Amniotic stem cell (primary cell): ENCODE measurements at places on chromosomes 16 and 17.

DNA sequence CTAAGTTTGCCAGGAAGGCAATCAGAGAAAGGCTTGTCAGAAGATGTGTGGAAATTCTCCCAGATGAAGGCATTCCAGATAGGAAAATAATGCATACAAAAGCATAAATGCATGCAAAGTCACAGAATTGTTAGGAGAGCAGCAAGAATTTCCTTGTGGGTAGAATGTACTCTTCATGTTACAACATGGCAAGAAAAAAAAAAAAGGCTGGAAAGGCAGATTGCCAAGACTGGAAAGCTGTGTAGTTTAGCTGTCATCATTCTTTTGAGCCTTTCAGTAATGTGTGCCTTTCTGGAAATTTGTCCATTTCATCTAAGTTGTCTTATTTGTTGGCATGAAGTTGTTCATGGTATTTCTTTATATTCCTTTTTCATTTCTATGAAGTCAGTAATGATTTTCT is 71.0 kb upstream of the EFCAB3 start:
- DNase-seq, result no peak

DNA sequence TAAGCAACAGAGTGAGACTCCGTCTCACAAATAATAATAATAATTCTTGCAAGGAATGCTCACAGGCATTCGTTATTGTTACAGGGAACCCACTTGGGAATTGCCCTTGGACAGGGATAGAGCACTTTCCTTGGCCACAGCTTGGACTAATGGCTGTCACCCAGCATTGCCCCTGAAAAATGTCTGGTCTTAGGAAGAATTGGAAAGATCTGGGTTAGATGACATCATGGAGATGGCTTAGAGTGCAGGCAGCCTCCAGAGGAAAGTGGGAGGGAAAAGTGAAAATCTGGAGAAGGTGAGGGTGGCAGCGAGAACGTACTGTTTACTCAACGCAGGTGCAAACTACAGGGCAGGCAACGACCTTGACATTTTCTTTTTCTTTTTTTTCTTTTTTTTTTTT is 59.3 kb upstream of the MRTFB start:
- no peak for DNase-seq

- DNase-seq, result no peak
These were observed 32.2 kb downstream of the ELAC2 start for GRCh38 chr17:12985431-12986293.

DNA sequence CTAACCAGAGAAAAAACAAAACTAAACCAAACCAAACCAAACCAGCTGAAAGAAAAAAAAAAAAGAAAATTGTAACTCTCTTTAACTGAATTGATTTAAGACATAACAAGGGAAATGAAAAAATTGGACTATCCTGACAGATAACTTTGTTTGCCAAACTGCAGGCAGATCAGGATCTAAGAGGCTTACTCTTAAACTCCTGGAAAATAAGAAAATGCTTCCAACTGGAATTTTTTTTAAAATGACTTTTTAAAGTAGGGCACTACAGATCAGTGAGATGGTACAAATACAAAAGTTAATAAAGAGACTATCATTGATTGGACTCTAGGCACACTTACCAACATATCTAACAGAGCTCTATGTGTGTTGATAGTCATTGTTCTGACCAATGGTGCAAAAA is 125.5 kb upstream of the KCNJ16 start:
- DNase-seq, result no peak

- peak; percentile 33 for DNase-seq
These were observed 4.0 kb upstream of the ZNF267 start for GRCh38 chr16:31869511-31870201.

DNA sequence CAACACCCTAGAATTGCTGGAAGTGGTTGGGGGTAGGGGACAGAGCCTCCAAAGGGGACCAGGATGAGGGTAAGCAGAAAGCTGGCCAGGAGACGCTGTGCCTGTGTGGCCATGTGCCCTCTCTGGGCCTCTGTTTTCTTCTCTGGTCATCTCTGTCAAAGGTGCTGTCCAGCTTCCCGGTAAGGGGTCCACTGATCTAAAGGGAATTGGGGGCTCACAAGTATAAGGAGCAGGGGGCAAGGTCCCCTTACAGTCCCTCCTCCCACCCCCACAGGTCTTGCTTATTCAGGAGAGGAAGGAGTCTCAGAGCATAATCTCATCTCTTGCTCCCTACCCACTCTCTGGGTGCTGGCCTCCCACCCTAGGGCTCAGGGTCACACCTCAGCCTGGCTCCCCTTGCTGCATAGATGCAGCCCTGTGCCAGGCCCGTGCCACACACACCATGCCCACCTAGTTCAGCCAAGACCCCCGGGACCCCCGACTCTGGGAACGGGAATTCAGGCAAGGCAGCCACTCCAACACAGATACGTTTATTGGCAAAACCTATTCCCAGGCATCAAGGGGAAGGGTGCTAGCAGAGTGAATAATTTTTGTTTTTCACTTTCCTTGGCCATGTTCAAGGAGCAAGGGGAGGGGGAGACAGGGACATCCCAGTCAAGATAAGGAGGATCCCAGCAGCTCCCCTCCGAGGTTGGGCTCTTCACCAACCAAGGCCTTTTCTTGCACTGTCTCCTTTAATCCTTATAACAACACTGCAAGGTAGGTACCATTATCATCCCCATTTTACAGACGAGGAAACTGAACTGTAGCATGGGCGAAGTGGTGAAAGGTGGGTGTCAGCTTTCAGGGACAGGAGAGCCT is 19.8 kb downstream of the SLC4A1 start:
- no peak for DNase-seq

DNA sequence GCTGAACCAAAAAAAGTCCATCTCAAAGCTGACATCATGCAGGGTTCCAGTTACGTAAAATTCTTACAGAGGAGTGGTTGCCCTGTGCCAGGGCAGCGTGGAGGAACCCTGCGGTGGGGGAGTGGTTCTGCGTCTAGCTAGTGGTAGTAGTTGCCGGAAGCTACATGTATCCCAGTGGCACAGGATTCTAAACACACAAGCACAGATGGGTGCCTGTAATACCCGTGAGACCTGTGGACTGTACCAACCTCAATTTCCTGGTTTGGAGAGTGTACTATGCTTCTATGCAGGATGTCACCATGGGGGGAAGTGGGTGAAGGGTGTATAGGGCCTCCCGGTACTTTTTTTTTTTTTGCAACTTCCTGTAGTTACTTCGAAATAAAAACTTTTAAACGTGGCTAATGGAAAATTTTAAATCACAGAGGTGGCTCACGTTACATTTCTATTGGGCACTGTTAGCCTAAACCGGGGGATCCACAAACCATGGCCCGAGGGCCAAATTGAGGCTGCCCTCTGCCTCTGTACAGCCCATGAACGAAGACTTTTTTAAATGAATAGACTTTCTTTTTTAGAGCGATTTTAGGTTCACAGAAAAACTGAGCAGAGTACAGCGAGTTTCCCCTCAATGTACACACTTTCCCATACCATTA is 38.5 kb downstream of the TBC1D16 start:
- DNase-seq, result no peak

DNA sequence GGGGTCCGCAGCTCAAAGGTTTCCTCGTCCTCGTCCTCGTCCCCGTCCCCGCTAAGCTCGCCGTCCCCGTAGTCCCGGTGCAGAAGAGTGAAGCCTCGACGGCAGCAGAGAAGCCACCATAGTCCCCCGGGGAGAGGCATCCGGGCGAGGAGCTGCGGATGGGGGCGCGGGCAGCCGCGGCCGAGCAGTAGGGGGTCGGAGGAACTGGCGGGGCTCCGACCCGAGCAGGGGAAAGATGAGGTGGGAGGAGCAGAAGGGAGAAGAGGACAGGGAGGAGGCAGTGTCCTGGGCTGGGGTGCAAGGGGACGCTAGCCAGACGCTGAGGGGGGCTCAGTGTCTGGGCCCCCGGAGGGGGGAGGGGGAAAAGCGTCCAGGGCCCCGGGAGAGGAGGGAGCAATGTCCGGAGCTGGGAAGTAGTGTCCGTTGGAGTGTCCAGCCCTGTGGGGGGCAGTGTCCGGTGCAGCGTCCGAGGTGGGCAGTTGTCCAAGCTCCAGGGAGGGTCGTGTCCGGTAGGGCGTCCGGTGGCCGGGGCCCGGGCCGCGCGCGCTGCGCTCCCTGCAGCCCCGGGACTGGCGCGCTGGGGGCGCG is at the start of gene PLEKHH3:
PLEKHH3 (minus strand) TSS at position 571 of the 588 bp plus-strand sequence; CDS start at position 140, 431 bp downstream.
- DNase-seq, result no peak

DNA sequence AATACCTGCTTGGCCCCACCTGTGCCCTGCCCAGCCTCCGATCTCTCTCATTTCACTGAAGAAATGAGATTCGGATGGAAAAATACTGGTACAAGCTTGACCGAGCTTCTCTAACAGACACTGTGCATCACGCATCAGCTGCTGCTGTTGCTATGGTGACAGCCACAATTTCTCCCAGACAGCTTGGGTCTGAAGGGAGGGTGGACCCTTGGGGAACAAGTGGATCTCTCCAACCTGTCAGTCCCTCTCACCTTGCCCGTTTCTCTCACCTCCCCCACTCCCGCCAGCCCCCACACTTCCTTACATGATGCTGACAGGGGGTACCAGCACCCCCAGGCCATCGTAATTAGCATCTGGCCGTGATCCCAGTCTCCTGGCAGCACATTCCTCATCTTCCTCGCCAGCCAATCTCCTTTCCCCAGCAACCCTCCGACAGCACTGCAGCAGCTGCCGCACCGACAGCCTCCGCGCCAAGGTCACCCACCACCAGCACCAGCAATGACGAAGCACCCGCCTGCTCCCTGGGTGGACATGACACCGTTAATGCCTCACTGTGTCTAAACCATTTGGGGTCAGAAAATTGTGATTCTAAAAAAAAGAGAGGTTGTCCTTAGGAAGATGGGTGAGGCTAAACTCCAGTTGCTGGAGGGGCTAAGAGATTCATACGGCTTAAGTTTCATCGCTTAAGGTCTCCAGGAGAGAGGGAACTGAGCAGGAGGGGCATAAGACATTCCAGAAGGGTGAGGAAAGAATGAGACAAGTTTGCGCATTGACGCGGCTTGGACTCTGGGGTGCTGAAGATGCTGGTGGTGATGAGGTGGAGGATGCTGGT is 58.6 kb upstream of the TNRC6A start:
- DNase-seq, result peak; percentile 49

GRCh38 chr17:50173335-50173941 is 7.6 kb downstream of the SGCA start:
- no peak for DNase-seq

DNA sequence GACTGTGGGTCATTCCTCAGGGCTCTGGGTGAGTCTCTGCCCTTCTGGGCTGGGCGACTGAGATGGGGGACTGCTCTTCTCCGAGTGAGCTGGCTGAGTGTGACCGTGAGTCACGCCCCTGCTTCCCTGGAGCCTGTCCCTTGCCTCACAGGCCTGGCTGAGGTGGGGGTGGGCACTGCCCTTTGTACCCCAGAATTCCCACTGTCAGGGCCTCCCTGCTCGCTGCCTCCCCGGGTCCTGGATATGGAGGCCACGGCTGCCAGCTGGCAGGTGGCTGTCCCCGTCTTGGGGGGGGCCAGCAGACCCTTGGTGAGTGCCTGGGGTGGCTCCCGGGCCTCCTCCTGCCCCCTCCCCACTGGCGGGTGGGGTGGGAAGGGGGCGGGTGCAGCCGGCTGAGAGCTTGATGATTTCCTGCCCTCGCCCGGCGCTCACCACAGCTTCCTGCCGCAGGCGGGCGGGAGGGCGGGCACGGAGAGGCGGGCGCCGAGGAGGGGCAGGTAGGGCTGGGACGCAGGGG is at the start of gene LAT:
LAT (plus strand) TSS at position 434 of the 517 bp plus-strand sequence. CDS start 366 bp downstream, outside the sequence.
- DNase-seq, result no peak

GRCh38 chr17:79721993-79722671 is 8.6 kb upstream of the ENPP7 start:
- no peak for DNase-seq

DNA sequence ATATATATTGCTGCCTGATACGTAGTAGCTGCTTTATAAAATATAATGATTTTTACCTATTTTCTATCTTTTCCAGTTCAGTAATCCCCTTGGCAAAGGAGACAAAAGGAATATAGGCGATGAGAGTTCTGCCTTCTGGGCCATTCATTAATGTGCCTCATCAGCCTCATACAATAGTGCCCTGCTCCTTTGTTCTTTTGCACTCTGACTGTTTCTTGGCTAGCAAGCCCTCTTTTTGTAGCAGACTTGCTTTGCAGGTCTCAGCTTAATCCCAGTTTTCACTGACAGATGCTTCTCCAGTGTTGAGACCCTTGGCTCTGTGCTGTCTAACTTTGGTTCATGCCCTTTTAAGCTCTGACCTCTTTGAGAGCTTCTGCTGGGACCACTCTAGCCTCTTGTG is 10.4 kb downstream of the HSD17B2 start:
- no peak for DNase-seq

DNA sequence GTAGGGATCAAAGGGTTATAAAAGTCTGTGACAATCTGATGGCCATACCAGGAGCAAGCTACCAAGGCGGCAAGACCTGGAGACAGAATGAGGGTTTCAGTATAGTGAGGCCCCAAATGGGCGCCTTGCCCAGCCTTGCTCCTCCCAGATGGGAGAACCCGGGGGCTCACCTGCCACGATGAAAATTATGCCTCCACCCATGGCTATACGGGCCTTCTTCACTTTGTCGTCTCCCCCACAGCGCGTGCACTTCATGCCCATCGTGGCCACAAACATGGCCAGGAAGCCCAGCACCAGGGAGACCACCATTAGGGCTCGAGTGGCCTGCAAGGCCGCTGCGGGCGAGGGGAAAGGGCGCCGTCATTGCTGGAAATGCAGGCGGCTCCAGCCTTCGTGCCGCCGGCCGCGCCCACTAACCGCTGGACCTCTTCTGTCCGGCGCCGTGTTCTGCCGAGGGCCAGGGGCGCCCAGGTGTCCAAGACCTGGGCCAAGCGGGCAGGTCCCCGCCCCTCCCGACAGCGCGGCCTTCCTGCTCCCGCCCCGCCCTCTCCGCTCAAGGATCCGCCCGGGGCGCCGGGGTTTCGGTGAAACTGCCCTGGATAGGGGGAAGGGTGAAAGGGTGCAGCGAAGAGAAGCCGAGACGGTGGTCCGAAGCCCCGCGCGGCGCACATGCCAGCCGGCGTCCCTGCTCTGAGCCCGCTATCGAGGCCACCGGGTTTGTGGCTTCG is 1.5 kb downstream of the CLDN7 start:
- DNase-seq, result no peak

DNA sequence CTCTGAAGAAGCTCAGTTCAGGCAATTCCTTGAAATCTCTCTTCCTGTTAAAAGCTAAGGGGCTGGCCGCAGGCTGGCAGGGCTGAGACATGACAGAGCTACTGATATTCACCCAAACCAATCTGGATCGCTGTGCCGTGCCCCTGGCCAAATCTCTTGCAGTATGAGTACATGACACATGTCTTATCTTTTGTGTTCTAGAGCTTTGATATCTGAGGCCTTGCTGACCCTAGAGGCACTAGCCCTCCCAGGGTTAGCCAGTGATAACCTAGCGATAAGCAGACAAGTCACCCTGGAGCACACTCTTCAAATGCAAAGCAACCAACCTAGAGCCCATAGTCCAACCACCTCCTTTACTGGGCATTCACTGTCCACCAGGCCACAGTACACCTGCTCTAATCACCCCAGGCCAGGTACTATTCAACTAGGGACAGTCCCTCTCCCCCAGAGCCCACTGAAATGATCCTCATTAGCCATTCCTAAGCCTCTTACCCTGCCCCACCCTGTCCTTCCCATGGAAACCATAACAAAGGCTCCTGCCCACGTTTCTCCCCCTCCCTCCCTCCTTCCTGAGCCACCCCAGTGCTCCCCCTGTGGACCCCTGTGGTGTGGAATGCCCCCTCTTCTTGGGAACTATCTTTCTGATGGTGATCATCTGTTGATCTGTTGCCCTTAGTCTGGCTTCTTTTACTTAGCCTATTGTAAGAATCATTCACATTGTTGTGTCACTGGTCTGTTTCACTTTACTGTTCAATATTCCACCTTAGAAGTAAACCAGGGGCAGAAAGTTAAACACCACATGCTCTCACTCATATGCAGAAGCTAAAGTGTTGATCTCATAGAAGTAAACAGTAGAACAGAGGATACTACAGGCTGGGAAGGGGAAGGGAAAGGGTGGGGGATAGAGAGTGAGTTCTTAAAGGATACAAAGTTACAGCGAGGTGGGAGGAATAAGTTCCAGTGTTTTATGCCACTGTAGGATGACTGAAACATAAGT is 52.5 kb downstream of the TEKT5 start:
- no peak for DNase-seq
